A549 treated with Mapracorat at 1 μM for 4 hours (cell line): ENCODE measurements at places on chromosomes 2 and 18. TPM values are rescaled to one million over a fixed set of nuclear protein-coding genes. Genes with fewer than 3 reads are reported as not detected.

The SERPINB13 gene
- total RNA-seq: not detected in 5 replicates

The C2orf66 gene
- 0.07 to 0.14 TPM (median 0.09 TPM) in 3 of 5 replicates, not detected in the others for total RNA-seq

The MLPH gene
- 250 to 327 TPM (median 305 TPM) in 5 replicates for total RNA-seq

The MSTN gene
- total RNA-seq: not detected in 5 replicates

The IHH gene
- 0.30 to 0.89 TPM (median 0.53 TPM) in 5 replicates for total RNA-seq

The HOXD3 gene
- 0.20 to 0.30 TPM in 2 of 5 replicates, not detected in the others for total RNA-seq

The IL36RN gene
- total RNA-seq: 0.07 to 0.21 TPM in 2 of 5 replicates, not detected in the others

The RGPD5 gene
- total RNA-seq: 4.2 to 7.8 TPM (median 4.8 TPM) in 5 replicates

The BZW1 gene
- total RNA-seq: 351 to 573 TPM (median 455 TPM) in 5 replicates

The ALPG gene
- total RNA-seq: 0.23 to 0.45 TPM (median 0.28 TPM) in 5 replicates

The CCDC68 gene
- total RNA-seq: 3.3 to 6.5 TPM (median 5.6 TPM) in 5 replicates
